CD4-positive, alpha-beta T cell treated with Interleukin-2 at 100 ng/mL for 4 hours (primary cell): ENCODE measurements at places on chromosomes 5 and 9.

DNA sequence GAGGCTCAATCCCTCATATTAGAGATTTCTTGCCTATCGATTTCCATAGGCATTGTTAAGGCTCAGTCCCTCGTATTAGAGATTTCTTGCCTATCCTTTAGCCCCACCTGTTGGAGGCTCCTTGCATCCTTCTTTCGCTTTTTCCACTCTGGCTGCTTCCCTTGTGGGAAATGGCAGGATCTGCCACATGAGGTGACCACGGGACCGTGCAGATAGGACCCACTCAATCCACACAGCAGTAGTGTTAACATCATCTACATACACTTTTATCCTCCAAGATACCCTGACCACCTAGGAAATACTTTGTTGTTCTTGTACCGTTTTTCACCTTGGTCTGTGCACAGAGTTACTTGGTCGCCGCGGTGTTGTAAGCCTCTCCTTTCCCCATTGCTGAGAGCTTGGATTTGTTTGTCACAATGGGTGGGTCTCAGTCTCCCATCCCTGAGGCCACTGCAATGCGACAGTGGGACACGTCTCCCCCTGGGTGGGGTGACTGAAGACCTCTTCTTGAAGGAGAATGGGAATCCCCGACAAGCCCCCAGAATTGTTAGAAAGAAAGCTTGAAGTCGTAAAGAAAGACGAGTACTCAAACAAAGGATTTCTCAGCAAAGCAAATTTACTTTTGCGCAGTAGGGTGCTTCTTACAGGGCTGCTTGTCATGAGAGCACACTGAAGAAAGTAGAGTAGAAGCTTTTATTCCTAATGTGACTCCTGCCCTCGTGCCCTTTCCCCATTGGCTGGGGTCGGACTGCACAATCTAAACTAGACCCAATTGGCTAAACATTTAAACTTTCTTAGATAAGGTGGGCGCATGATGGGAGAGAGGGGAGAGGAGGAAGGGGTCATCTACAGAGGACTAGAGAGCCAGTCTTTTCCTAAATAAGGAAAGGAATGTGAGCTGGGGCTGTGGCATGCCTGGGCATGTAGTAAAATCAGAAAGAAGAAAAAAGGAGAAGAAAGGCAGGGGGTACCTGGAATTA lies 19.8 kb downstream of the IFT74 start:
- peak; percentile 17 for DNase-seq

GRCh38 chr5:90117005-90117404 lies 292.6 kb downstream of the CETN3 start:
- no peak for DNase-seq

GRCh38 chr9:88586452-88586851 lies 51.5 kb downstream of the NXNL2 start:
- no peak for DNase-seq

DNA sequence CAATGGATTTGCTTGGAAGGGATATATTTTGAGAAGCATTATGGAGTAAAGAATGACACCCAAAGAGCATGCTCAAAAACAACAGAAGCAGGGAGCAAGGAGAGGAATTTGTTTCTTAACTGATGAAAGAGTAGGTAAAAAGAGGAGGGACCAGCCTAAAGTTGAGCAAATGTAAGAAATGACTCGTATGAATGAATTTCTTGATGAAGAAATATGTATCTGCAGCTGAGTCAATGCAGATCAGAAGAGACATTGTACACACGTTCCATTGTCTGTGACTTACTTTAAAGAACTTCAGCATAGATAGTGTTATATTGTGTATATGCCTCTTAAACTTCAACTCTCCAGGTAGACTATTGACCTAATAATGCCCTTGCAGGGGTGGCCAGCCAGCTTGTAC lies 112.7 kb upstream of the NREP start:
- no peak for DNase-seq

GRCh38 chr5:40001796-40002195 lies 577.0 kb upstream of the DAB2 start:
- DNase-seq = no peak

- DNase-seq = no peak
Observed at GRCh38 chr5:170832241-170832640, 29.6 kb upstream of the RANBP17 start.

DNA sequence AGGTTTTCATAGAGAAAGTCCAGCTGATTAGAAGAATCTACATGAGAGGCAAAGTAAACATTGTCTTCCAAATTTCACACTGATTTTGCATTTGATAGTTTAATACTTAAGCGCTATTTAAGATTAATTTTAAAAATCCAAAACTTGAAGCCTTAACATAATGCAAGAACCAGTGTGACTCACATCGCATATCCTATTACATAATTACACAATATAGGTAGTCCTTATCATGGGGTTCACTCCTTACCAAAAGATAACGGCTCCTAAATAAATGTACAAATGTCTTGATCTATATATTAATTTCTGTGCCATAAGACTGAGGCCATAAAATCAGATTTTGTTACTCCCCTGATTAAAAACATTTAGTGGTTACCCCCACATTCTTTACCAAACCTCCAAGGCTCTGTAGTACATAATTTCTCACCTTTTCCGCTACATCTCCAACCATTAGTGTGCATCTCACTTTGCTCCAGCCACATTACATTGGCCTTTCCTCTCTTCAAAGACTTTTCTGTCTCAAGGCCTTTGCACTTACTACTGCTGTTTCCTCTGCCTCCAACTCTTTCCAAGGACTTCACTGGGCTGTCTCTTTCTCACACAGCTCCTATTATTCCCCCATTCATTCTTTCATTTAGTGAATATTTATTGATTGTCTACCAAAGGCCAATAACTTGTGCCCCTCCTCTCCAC lies 1.0 kb downstream of the RIOK2 start:
- DNase-seq = no peak

- DNase-seq = no peak
Observed at GRCh38 chr9:87836951-87837705, 45.5 kb upstream of the SPATA31E1 start.

DNA sequence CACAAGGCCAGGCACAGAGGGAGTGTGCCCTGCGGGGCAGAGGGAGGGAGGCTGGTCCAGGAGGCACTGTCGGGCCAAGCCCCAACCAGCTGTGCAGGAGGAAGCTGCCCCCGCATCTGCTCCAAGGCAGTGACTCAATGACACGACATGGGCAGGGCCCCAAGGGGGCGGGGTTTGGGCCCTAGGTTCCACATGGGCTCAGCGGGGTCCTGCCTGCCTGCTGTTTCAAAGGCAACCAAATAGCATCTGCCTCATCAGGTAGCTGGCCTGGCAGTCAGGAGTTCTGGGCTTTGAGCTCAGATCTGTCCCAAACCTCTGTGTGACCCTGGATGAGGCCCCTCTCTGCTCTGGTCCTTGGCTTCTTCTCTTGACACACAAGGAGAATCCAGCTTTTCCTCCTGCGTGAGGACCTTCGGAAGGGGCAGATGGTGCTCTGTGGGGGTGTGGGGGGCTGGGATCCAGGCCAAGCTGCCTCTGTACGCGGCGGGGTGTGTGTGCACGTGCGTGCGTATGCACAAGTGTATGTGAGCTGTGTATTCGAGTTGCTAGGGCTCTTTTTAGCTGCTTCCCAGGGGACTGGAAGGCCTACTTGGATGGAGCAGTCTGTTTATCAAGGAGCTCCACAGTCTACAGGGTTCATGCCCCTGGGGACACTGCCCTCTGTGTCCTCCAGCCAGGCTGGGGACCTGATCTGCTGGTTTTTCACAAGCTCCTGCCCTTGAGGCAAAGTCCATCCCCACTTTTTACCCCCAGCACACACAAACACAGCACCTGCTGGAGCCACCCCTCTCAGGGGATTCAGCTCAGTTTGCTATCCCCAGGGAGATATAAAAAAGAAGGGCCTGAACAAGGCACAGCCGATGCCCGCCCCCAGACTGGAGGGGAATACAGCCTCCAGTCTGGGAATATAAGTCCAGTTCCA lies 138.9 kb downstream of the RGS3 start:
- no peak for DNase-seq

DNA sequence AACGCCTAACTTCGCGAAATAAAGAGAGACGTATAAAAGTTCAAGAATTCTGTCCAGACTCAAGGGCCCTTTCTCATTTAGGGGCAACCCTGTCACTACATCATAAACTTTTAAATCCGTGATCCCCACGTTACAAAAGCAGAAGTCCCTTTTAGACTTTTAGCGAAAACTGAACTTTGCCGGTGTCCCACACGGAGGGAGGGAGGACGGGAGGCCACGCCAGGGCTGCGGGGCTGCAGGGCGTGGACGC lies 515 bp upstream of the F2R start:
- no peak for DNase-seq

- DNase-seq = no peak
Observed at GRCh38 chr5:11602298-11602697, 301.9 kb downstream of the CTNND2 start.

DNA sequence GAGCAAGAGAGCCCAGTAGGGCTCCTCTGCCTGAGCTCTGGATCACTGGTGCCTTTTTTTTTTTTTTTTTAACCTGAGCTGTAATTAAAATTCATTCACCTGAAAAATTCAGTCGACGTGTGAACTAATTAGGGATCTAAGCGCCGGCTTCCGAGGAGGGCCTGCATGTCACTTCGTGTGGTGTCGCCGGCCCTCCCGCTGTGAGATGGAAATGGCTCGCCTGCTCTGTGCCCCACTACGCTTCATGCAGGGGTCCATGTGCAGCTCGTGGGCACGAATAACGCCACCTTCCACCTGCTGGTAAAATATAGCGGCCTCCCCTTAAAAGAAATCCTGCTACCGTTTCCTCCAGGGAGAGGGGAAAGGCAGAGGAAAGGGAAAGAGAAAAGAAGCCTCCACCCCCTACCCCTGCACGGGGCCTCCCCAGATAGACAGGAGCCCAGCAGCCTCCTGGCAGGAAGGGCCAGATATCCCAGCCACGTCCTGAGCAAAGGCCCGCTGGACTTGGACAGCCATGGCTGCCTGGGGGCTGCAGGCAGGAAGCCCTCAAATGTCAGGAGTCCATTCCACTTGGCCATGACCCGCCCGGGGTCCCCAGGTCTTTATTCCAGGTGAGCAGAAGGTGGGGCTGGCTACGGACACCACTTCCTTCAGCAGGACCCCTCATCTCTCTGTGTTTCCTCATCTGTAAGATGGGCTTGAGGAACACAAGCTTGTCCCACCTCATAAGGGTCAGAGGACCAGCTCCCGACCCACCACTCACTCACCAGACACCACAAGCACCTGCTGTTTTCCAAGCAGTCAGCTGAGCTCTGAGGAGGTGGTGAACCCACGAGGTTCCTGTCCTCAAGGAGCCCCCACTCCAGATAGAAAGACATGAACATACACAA lies 38.2 kb upstream of the ZNF354A start:
- no peak for DNase-seq

- no peak for DNase-seq
Observed at GRCh38 chr9:4073371-4073770, 226.5 kb downstream of the GLIS3 start.

DNA sequence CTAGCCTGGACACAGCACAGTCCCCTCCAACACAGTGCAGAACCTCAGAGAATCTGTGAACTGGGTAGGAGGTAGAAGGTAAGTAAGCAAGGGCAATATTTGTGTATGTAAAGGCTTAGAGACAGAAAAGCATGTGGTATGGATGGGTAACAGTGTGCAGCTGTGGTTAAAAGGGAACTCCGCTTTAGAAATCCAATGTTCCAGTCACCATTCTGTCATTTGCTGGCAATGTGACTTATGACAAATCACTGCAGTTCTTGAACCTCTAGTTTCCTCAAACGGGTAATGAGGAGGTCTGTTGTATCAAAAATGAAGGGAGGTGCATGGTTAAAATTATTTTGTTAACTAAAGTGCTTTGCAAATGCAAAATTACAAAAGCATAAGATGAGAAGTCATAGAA lies 125.5 kb upstream of the IFNE start:
- DNase-seq = no peak

DNA sequence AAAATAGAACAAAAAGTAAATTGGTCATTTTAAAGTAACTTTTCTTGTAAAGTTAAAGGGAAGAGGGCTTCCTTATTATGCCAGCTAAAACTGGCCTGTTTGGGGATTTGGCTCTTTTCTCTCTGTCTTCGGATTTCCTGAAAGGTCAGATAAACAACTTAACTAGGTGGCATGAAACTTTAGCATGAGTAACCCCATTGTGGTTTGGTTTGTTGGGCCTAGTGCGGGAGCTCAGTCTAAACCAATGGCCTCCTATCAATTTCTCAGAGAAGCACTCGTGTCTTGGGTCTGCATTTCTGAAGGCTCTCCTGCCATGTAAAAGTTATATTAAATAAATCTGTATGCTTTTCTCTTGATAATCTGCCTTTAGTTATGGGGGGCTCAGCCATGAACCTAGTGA lies 48.5 kb upstream of the ANKH start:
- DNase-seq = no peak

- DNase-seq = no peak
Observed at GRCh38 chr5:28344836-28345433, 1306.5 kb upstream of the CDH9 start.

DNA sequence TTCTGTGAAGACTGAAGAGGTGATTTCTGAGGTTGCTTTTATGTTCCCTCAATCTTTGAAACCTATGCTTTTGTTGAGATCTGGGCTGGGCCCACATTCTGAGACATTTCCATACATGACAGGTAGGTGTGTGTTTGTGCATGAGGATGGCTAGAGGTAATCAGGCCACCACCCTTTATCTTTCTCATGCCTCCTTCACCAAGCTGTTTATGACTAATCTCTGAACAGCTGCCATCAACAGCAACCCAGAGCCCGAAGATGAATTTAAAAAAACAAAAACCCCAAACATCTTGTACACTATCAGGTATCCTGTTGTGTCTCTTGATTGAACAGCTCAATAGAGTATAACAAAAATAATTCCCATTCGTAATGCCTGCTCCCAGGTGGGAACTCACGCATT lies 12.6 kb upstream of the C5orf46 start:
- DNase-seq = no peak

- DNase-seq = no peak
Observed at GRCh38 chr5:36685631-36686288, 79.4 kb downstream of the SLC1A3 start.

DNA sequence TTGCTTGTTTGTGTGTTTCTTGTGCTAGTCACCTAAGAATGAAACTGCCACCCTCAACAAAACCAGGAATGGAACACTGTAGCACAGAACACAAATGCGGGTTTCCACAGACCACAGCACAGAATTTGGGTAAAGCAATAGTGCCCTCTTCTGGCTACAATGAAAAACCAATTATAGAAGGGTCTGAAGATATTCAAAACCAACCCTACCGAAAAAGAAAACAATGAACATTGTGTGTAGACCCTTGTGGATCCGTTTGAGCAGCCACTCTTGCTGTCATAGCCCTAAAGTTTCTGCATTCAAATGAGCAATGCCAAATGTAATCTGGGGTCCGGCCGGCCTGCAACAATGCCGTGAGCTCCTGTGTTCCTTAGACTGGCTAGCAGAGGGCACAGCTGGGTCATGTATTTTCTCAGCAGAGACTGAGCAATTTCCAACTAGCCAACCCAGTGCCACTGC lies 8.3 kb upstream of the ENC1 start:
- DNase-seq = peak; percentile 71
